Activated naive CD4-positive, alpha-beta T cell treated with anti-CD3 and anti-CD28 coated beads, Interleukin-2, amount 50 U/mL, for 72 hours (primary cell): ENCODE measurements at places on chromosomes 13 and 19.

GRCh38 chr19:44803442-44804428 is 5.2 kb upstream of the BCAM start:
- DNase-seq, result no peak

- DNase-seq, result no peak
Observed at GRCh38 chr13:77908531-77908930, 10.1 kb downstream of the EDNRB start.

DNA sequence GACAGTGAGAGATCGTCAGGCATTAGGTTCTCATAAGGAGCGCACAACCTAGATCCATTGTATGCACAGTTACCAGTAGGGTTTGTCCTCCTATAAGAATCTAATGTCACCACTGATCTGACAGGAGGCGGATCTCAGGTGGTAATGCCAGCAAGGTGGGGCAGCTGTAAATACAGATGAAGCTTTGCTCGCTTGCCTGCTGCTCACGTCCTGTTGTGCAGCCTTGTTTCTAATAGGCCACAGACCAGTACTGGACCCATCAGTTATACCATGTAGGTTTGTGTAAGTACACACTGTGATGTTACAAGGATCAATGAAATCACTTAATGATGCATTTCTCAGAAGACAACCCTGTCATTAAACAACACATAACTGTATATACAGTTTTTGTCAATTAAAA is 23.5 kb downstream of the VWA8 start:
- DNase-seq, result no peak

GRCh38 chr19:3816566-3817218 is 30.5 kb upstream of the MATK start:
- DNase-seq, result no peak

DNA sequence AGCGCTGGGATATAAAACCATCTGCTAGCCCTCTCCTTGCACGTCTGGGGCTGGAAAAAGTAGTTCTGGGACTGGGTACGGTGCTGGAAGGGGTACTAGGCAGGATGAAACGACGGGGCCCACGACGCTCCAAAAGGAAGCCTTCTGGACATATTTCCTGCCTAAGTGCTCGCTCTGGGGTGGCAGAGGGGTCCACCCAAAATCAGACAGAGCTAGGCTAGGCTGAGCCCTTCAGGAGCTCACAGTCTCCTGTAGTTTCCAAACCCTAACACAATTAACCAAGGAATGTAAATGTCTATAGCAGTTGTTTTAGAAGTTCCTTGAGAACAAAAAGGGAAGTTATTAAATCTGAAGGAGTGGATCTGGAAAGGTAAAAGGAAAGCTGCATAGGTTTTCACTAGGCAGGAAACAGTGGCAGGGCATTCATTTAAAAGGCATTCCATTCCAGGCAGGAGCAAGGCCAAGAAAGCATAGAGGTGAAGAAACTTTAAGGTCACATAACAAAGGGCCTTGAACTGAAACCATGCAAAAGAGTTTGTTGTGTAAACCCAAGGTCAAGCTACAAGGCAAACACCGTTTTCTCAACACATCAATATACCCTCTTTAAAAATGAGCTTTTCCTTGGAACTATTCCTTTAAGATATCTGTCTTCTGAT is 634 bp upstream of the DIAPH3 start:
- DNase-seq, result no peak

DNA sequence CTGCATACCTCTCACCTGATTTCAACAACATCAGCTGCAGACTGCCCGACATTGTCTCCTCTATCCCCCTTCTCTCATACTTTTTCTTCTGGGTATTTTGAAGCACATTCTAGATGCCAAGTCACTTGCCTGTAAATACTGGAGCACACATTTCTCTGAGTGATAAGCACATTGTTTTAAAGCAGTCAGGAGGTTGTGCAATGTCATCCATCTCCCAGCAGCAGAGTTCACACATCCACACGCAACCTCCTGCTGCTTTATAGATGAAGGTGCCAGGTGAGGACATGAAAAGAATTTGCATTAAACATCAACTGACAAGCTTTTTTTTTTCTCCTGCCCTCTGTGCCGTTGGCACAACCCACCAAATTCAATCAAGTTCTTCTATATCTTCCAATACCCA is 5.5 kb downstream of the UPK1A start:
- no peak for DNase-seq

DNA sequence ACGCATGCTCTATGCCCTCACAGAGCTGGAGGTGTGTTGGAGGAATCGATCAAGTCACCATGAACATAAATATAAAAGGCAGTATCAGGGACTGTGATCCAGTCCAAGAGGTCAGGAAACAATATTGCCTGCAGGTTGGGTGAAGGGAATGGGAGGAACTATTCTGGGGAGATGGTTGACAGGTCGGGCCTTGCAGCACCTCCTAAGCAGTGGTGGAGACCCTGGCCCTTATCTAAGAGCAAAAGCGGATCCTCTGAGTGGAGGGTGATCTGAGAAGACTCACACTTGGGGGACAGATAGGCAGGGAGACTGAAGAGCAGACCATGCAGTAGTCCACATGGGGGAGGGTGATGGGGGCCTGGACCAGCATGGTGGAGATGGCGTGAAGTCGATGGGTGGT is 213.5 kb downstream of the SLC7A1 start:
- no peak for DNase-seq

DNA sequence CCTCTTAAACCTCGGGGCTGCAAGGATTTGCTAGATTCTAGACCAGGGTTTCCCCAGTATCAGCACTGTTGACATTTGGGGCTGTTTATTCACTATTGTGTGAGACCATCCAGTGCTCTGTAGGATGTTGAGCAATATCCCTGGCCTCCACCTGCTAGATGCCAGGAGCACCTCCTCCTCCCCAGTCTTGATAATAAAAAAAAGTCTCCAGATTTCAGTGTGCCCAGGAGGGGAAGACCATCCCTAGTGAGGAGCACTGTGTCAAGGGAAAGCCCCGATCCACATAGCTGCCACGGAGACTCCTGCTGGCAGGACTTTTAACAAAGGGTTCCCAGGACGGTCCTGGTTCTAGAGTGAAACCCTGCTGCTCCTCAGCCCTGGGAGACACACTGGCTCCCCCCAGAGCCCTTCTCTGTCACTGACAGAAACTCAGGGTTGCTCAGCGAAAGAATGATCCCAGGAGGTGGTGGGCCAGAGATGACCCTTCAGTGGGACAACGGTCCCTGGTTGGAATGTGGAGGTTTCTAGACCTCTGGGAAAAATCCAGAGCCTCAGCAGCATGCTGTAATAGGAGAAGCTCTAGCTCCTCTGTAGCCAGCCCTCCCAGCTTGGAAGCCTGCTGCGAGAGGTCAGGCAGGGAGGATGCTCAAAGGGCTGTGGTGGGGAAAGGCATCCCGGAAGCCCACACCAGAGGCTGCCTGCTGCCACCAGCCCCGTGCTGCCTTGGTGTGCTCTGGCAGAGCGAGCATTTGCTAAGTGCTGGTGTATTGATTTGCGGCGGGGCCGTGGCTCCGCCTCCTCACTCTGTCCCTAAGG is 20.3 kb downstream of the LYL1 start:
- DNase-seq, result no peak

GRCh38 chr19:42129399-42130253 is 2.6 kb downstream of the POU2F2 start:
- DNase-seq, result no peak

- DNase-seq, result no peak
Observed at GRCh38 chr19:879711-880438, 13.1 kb downstream of the MED16 start.

- no peak for DNase-seq
Observed at GRCh38 chr19:10102787-10103236, 334 bp upstream of the ANGPTL6 start.

DNA sequence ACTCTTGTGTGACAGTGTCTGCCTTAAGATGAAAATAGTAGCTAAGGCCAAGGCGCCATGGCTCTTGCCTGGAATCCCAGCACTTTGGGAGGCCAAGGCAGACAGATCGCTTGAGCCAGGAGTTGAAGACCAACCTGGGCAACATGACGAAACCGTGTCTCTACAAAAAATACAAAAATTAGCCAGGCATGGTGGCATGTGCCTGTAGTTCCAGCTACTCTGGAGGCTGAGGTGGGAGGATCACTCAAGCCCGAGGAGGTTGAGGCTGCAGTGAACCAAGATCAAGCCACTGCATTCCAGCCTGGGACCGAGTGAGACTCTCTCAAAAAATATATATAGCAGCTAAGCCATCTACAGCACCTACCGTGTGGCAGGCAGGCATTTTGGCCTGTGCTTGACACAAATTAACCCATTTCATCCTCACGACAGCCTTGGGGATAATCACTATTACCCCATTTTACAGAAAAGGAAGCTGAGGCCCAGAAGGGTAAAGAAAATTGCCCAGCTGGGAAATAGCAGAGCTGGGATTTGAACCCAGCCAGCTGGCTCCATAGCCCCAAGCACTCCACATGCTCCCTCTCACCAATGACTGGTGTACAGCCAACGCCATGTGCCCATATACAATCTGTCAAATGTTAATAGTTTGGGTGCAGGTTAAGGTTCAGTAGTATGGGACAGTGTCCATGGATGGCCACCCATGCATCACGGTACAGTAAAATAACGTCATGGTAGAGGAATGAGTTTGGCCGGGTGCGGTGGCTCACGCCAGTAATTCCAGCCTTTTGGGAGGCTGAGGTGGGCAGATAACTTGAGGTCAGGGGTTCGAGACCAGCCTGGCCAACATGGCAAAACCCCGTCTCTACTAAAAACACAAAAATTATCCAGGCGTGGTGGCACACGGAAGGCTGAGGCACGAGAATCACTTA is 3.1 kb downstream of the SLC1A5 start:
- no peak for DNase-seq

DNA sequence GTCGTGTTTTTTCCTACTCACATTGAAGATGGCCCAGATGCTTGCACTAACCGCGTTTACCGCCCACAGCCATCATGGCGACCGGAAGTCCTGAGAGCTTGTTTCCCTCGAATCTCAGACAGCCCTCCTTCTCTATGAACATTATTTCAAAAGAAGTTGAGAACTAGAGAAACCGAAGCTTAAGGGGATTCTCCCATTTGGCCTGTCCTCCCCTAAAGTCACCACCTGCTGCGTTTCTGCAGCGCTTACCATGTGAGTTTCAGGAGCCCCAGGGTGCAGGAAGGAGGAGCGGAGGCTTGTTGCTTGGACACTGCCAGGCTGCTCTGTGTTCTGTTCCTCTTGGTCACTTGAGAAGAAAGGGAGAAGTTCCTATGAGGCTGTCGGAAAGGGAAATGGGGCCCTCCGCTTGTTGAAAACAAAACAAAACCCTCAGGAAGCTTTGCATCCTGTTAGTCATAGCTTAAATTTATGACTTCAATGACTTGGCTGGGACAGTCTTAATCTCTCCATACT is 6.2 kb downstream of the CARD8 start:
- DNase-seq, result peak; percentile 77

DNA sequence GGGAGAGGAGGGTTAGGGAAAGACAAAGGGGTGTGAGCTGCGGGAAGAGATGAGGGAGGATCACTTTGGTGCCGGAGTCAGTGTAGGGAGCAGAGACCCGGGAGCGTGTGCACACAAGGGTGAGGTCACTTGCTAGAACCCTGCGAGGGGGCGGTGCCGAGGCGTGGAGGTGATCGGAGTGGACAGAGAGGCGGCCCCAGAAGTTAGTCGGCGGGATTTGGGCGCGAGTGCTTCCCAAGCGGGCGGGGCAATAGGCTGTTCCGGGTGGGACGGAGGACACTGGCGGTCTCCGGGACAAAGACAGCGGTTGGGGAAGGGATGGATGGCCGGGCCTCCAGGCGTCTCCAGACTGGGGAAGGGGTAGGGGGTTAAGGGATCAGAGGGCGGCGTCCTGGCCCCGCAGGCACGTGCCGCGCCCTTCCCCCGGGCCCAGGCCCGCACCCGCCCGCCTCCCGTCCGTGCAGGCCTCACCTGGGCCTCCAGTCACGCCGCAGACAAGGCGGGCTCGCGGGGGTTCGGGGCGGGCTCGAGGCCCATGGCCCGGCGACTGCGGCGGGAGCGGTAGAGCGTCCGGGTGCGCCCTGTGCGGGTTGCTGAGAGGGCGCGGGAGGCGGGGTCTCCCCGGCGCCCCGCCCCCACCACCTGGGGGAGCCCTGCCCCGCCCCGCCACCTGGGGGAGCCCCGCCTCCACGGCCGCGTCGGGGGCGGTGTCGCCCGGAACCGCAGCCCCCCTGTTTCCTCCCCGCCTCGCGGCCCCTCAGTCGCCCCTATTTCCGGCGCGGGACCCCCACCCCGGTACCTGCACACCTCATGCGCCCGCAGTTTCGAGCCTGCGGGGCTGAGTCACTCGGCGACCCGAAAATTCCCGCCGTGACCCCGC is at the start of gene LPAR2:
LPAR2 (minus strand) TSS at position 600 of the 880 bp plus-strand sequence. CDS start 945 bp downstream, outside the sequence.
- DNase-seq, result peak; percentile 76

DNA sequence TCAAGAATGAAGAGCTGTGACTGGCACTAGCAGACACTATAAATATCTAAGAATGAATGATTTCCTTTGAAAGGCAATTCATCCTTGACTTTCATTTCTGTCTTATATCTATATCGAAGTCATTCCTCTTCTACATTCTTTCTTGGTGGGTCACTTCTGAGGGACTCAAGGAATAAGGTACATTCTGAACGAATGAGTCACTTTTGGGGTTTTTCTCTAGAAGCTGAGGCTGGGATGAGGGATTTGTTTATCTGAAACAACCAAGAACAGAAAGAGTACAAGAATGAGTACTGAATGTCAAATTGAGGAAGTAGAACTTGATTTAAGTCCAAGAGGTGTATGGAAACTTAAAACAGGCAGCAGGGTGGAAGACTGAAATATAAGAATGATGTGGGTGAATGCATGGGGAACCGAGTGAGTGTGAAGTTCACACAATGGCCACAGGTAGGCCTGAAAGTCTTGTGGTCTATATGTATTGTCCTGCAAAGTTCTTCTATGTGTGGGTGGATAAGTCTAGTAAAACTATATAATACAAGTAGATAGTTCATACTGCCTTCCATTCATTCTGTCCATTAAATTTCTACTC is 343.9 kb downstream of the OXGR1 start:
- no peak for DNase-seq

- no peak for DNase-seq
Observed at GRCh38 chr13:113981194-113981605, 7.3 kb upstream of the C13orf46 start.

DNA sequence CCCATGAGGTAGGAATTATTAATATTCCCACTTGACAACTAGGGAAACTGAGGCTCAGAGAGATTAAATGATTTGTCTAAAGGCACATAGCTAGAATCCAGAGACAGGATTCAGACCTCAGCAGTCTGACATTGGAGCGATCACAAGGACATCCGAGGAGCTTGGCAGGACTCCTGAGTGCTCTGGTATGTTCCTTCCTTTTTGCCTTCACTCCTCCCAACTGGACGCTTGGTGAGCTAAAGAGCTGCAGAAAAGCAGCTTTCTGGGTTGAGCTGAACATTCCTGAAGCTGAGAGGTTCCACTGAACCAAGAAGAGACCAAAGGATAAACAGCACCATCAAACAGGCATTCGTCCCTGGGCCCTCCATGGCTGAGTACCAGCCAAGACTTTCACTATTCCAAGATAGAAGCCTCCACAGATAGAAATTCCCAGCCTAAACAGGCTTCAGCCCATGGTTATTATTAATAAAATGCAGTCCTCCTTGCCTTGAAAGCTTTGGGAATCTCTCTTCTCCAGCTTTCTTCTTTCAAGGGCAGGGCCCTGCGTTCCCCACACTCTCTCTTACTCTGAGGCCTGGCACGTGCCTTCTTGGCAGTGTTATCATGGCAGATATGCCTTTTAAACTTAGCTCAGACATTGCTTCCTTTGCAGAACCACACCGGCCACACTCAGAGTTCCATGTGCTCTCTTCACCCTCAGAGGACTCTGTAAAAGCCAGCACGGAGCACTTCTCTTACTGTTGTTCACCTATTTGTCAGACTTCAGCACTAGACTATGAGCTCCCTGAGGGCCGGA is 97.1 kb downstream of the CYSLTR2 start:
- DNase-seq, result no peak
